ENCODE measurements at places on chromosomes 5 and 9.

DNA sequence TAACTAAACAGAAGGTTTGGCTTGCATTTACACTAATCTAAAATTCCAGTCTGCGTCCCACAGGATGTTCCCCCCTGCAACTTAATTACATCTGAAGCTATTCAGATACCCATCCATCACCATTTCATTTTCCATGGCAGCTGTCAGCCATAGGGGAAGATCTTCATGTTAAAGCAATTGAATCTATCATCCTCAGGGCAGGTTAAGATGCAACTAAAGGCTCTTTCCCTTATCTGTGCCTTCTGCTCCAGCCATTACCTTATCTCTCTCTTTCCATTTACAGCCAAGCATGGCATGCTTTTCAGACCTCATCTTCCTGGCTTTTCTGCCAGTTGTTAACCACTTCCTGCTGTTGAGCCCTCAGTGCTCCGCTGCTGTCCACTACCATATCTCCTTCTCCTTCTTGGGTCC lies 15.8 kb upstream of the HACD4 start:
- peak; percentile 59 for DNase-seq

DNA sequence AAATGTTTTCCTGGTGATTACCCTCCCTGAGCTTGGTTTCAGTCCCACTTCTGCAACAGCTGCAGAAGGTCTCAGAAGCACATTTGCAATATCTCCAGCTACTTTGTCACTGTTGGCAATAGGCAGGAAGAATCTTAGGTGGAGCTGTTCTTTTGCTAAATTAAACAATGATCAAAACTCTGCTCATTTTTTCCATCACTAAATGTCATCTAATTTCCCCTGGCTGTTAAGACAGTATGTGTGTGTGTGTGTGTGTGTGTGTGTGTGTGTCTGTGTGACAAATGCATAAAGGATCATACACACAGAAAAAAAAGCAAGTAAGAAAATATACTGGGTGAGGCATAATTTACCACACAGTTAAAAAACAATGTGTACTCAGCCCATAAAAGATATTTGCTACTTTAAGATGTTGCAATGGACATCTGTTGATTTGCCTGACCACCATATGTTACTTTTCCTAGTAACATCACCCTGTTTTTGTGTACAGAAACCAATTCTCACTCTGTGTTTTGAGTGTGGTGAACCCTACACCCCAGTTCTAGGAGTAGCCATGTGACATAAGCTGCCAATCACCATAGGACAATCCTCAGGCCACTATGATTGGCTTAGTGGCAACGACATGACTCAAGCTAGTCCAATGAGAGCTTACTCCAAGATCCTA lies 572.6 kb upstream of the CLINT1 start:
- DNase-seq, result peak; percentile 19

DNA sequence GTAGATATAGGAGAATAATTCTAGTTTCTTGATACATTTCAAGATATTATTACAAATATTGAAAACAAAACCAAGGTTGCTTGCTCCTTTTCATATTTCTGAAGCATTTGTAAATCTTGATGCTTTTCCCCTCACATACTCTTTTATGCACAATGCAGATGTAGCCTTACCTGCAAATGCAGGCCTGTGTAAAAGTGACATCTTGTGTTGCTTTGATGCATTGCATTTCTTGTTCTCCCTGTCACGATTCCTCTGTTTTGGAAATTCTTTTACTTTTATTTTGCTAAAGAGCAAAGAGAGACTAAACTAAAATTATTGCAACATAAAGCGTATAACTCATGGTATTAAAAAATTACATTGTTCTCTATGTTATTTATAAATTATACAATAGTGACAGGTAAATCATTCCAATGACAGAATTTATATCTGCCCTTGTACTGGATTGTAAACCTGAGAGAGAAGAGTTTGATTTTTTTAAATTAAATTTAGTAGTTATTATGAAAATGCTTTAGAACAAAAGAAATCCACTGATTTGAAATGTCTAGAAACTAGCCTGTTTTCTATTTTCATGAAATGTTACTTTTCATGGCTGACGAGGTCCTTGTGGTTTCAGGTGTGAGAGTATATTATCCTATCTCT lies 970.0 kb downstream of the MAT2B start:
- DNase-seq, result peak; percentile 11

DNA sequence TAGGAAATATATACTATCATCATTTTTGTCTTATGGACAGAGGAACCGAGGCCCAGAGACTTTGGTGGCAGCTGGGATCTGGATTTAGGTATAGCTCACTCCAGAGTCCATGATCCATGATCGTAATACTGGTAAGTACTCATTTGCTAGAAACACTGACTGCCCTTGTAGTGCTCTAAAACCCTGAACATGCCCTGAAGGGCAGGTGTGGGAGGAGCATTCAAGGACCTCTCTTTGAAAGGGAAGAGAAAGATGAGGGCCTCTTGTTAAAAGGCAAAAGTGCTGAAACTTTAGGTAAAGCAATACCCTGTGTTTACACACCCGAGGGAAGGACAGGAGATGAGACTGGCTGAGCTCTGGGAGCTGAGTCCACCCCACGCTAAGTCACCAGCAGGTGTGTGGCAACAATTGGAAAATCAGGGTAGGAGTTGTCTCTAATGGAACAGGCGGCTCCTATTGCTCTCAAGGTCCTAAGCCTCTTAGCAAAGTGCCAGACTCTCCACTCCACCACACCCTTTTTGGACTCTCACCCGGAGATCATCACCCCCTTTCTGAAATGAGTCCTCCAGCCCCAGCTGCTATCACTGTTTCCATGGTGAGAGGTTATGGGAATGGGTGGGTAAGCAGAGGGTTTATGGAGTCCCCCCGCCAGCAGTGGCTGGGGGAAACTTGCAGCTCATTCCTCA lies 34.8 kb downstream of the TRPC7 start:
- no peak for DNase-seq

DNA sequence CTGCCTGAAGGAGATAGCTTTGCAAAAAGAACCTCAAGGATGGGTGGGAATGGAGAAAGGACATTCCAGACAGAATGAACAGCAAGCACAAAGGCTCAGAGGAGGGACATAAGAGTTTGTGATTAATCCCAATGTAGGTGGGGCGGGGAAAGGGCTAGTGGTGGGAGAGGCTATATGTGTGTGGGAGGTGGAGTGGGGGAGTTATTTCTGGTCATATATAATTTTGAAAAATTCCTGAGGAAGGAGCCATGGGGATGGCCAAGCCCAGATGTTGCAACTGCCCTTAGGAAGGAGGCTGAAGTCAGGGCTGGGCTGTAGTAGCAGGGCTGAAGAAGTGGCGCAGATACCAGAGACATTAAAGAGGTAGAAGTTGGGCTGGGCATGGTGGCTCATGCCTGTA lies 13.4 kb upstream of the CCL27 start:
- no peak for DNase-seq

DNA sequence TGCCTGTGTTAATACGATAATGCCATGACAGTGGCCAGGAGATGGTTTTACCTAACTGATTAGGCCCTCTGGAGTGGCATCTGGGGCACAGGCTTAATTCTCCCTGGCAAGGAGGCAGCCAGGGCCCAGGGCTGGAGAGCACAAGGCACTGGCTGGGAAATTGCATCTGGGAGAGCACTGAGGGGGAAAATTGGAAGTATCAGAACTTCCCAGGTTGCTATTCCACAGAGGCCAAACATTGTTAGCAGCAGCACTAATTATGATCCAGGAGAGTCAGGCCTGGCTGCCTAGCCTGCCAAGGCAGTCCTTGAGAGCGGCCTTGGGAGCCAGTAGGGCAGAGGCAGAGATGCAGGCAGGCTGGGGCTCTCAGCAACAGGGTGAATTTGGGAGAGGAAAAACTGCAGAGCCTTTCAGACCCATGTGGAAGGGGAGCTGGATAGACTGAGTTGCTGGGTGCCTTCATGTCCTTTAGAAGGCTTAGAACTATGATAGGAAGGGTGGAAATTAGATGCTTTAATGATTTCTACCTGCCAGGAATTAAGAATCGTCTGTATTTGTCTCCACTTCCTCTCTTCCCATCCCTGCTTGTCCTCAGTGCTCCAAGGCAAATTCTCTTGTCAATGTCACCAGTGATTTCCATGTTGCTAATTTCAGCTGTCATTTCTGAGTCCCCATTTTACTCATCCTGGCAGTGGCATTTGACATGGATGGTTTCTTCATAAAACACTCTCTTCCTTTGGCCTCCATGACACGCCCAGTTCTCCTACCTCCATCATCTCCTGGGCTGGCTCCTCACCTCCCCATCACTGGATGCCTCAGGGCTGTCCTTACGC lies 56.1 kb upstream of the HSPA9 start:
- DNase-seq, result no peak

GRCh38 chr9:112149211-112149610 lies 25.9 kb downstream of the SUSD1 start:
- DNase-seq, result no peak

DNA sequence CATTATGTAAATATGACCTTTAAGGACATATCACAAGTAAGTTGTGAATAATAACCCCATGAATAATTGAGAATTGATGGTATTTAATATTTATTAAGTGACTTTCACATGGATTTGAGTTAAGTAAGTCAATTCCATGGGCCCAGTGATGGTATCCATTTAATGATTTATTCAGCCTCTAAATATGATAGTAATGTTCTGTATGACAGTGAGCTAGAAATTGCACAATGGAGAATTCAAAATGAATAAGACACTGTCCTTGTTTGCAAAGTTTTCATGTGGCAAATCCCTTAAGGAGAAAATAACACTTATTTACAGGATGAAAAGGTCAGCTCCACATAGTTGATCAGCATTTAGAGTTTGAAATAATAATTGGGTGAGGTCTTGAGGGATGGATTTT lies 160.7 kb downstream of the PDE4D start:
- DNase-seq, result no peak

- DNase-seq, result no peak
Measured at GRCh38 chr5:99675974-99676373, 747.2 kb upstream of the CHD1 start.

All from NB4 (cell line).